ENCODE measurements at places on chromosomes 6 and 20.

GRCh38 chr20:3836132-3836531, 10.5 kb upstream of the MAVS start:
- DNase-seq = no peak

GRCh38 chr6:130947464-130947863, 115.6 kb downstream of the EPB41L2 start:
- no peak for DNase-seq

DNA sequence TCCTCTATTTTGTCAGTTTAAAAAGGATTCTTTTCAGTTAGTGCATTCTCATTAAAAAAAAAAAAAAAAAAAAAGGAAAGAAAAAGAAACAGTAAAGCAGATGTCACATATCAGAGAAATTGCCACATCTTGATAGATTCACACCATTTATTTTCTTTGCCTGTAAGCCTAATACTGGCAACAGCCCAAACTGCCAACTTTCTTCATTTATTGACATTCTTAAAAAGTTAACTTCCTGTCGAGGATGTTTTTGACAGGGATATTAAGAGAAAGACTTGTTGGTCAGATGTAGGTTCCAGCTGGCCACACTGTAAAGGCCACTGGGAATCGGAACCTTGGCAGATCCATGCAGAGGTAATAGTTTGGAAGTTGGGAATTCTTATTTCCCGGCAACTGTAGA, 332.6 kb downstream of the NRN1 start:
- no peak for DNase-seq

- DNase-seq = no peak
Measured at GRCh38 chr6:156853733-156854132, 76.6 kb downstream of the ARID1B start.

DNA sequence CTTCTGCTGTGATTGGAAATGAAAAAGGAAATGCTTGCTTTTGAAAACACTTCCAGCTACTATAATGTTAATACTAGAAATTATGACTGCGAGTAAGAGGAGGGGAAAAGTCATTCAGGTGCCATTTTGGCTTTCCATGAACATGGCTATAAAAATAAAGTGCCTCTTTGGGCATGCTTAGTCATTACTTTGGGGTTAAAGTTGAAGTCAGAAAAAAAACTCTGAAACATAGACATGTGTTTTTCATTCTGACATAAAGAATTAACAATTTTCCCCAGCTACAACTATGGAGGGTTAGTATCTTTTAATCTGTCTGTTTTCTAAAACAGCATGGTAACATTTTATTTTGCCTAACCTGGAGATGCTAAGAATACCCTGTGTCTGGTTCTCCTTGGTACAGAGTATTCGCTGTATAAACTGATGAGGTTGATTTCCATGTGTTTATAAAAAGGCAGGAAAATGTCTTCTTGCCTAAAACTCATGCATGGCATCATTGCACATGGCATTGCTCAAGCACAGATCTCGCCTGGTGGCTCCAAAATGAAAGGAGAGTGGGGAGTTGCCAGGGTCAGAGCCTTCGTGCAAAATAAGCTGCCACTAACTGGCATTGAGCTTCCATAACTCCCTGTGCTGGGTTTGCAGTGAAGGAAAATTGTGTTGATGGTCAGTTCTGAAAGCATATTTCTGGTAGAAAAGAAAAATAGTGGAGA, 188.9 kb downstream of the KCNQ5 start:
- no peak for DNase-seq

DNA sequence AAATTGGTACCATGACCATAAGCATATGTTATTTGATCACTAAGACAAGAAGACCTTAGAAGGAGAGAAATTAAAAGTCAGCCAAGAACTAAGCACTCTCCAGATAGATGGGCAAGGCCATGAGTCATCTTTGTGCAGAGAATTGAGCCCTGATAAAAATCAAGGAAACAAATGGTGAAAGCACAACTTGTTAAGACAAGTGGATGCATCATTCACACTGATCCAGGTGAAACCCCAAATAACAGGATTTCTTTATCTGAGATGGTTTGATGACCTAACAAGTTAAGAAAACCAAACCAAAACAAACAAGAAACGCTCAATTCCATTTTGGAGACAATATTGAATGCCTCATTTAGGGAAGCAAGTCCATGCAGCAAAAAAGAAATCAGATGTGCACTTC, 121.6 kb downstream of the ADAT2 start:
- no peak for DNase-seq

- no peak for DNase-seq
Measured at GRCh38 chr6:157107915-157108651, 215.2 kb downstream of the TMEM242 start.

GRCh38 chr6:36821581-36822335, 17.5 kb downstream of the CPNE5 start:
- no peak for DNase-seq

- DNase-seq = no peak
Measured at GRCh38 chr6:18753076-18753475, 365.9 kb downstream of the RNF144B start.

- no peak for DNase-seq
Measured at GRCh38 chr6:157685596-157686280, 137.3 kb upstream of the SNX9 start.

DNA sequence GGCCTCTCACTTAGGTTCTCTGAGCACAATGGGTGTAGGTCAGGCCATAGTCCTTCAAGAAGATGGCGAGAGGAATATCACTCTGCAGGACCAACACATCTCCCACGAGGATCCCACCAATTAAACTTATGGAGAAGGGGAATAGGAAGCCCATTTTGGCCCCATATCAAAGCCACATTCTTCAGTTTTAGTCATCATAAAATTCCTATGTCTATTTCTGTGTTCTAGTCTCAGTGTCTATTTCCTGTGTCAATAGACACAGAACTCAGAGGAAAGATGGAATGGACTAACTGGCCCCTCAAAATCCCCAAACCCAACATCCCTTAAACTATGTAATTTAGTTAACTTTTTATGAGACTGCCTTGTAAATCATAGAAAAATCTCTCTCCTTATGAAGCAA, 216.8 kb downstream of the HACE1 start:
- no peak for DNase-seq

DNA sequence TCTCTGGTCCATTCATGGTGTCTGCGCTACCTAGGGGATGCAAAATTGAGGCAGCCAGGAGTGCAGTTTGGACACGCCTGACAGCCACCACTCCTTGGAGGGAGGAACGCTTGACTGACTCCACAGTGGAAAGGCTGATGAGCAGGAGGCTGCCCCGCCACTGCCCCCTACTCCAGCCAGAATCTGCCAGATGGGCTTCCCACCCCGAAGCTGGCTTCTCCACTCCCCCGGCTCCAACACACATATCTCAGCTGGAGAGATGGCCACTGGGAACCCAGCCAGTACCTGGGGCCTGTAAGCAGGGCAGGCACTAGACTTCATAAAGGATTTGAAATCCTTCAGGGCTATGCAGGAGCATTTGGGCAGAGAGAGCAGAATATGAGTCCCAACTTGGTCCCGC, 51.4 kb upstream of the BLCAP start:
- no peak for DNase-seq

DNA sequence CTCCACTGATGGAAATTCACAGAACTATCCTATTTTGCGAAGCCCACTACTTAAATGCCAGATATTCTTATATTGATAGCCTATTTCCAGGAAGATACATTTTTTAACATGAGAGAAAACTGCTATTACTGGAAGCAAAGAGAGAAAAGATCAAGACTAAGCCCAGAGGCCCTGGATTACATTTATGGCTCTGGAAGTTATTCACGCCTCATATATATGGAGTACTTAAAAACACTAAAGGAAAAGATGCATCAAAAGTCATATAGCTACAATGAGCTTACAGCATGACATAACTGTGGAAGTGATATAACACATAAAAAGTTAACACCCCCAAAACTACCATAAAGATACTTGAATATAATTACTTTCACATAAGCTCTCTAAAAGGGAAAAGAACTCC, 19.8 kb downstream of the ATG5 start:
- no peak for DNase-seq

- DNase-seq = no peak
Measured at GRCh38 chr20:53905019-53905819, 165.2 kb downstream of the BCAS1 start.

DNA sequence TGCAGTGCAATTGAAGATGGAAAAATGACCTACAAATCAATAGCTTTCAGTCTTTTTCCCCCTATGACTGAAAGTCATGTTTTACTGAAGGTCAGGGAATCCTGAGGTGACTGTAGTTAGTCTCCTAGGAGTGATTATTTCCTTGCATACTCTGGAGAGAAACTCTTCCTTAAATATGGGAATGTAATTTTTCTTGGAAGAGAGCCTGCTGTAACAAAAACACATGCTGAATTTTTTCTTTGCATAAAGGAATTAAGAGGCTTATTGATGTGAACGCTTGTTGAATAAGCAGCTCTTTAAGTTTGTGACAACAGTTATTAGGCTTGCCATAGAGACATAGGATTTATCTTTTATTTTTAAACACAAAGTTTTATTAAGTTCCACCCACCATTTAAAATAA, 64.5 kb downstream of the ELOVL2 start:
- no peak for DNase-seq

- DNase-seq = no peak
Measured at GRCh38 chr6:35363293-35363750, 21.0 kb downstream of the PPARD start.

DNA sequence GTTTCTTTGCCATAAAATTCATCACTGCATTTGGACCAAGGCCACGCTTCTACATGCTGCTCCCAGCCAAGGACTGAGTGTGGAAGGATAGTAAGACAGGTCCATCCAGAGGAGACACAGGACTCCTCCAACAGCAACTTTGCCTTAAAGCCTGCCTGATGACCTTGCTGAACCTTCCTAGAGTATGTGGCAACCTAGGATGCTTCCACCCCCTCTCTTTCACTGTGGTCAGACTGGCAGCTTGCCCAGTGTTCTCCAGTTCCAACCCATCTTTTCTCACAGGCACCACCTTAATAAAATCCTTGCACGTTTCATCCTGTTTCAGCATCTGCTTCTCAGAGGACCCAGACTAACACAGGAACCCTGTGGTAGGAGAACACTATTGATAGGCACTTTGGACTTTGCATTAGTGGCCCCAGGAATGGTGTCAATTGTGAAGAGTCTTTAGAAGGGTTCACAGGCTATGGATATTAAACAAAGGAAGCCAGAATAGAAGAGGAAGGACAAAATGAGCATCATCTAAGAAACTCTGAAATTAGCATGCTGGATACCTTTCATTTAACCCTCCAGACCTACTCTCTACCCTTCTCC, 2.4 kb upstream of the PKHD1 start:
- DNase-seq = no peak

- DNase-seq = no peak
Measured at GRCh38 chr20:44970243-44970757, 4.0 kb downstream of the STK4 start.

DNA sequence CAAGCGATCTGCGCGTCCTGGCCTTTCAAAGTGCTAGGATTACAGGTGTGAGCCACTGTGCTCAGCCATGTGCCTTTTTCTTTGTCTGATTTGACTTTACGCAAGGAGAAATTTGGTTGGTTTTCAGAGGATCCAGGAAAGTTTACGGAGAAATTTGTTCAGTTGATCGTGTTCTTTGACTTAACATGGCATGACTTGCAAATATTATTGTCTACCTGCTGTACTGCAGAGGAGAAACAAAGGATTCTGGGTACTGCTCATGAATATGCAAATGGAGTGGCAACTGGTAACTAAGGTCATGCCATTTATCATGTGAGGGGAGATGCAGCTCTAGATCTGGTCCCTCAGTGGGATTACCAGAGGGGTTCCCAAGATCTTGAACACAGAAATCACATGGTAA, 68.8 kb upstream of the CHD6 start:
- DNase-seq = no peak

DNA sequence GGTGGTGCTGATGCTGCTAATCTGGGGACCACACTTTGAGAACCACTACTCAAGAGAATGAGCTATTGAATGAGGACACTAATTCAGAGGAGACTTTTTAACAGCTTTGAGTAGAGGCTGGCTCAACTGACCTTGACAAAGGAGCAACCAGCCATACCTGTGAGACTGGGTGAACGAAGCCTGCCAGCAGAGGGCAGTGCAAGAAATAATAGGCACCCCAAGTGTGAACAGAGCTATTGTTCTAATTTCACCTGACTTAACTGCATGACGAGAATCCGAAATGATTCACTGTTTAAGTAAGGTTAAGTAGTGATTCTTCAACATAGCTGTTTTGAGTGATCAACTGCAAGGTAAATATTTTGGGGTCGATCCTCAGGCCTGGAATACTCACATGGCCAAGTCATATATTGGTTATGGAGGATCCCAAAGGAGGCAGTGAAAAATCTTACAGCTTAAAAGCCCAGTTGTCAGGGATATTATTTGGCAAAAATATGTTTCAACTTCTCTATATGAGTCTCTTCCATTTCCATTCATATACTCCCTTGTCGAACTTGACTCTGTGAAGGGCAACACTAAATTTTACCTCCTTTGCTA, 550.5 kb upstream of the MARCKS start:
- DNase-seq = no peak

DNA sequence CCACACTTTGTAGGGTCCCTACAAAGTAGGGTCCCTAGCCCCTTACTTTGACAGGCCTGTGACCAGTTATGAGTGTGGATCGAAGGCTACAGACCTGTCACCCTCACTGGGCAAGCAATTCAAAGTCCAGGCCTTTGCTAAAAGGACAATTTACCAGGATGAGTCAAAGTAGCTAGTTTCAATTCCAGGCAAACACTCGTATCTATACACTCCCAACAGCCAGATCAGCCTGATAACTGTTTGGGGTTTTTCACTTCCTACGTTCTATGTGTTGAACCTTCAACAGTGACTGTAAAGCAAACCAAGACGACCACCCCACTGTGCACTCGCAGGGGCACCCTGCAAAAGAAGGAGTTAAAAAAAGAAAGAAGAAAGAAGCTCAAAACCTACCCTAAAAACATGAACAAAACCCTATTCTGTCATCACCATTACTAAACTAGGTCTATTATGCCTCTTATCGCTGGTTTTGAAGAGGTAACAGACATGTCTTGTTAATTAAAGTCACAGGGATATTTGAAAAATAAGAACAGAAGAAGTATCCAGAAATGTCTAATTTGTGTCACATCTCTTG, 3.2 kb downstream of the GFOD1 start:
- no peak for DNase-seq

DNA sequence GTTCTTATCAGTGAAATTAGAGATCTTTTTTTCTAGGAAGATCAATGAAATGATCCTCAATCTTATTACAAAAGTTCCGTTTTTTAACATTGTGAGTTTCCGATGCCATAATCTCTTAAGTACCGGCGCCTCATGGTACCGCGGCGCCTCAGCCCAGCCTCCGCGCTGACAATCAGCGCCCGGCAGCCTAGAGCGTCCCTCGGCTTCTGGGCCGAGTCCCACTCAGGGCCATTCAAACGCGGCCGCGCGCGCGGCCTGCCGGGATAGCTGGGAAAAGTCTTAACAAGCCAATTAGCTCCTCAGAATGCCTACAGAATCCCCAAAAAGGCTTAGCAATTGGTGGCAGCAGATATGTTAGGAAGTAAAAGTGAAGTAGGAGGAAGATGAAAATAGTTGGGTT, 204.8 kb downstream of the ADGB start:
- no peak for DNase-seq

DNA sequence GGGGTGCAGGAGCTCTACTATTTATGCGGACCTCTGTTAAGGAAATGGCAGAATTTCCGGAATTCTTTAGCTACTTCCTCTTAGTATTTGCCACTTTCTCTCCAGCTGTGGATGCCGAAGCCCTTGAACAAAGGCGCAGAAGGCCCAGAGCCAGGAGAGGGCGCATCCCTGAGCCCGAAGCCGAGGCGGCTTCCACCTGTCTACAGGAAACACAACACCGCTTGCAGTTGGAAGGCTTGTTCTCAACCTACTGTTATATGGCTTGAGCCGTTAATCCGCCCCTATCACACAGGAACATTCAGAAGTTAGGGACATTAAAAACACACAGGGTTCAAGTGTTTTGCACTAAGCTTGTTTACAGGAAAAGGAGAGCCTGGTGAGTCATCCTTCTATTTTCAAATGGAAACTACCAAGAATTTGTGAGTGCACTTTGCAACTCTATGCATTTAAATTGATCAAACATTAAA, 417.1 kb downstream of the BCKDHB start:
- DNase-seq = no peak

Measured in activated CD8-positive, alpha-beta memory T cell treated with anti-CD3 and anti-CD28 coated beads for 1 hour (primary cell).